C1 segment of cervical spinal cord (tissue), 14 donors: ENCODE measurements at places on chromosomes 1 and 21.

DNA sequence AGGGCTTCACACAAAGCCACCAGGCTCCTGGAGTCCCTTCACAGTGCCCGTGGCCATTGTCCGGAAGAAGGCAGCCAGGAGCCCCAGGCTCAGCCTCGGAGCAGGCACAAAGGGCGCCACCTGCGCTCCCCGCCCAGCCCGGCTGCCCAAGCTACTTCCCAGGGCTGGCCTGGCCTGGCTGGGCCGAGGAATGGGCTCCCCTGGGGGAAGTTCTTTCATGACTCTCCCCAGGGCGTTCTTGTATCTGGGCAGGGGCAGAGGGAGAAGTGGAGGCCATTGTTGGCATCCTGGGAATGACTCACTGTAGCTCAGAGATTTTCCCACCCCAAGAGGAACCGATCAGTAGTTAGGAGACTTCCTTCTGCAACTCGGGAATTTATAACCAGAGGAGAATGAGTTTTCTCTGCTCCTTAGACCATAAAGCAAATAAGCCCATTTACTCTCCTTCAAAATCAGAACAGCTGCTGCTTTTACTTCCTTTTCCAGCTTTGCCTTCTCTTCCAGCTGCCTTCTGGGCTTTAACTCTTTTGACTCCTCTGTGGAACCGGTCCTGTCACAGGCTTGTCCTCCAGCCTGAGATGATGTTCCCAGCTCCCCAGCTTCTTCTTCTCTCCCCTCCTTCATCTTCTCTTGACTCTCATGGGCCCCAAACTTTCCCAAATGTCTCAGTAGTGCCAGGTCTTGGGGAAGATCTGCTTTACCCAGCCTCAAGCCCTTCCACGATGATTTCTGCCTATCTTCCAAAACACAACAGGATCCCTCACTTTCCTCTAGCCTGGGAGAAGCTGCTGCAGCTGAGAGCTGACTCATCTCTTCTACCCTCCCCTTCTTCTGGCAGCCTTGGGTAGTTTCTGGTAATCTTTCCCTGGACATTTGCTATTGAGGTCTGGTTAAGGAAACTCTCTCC lies 118.7 kb upstream of the CD34 start:
- no peak for DNase-seq

GRCh38 chr1:156551066-156551643 lies 21.2 kb downstream of the IQGAP3 start:
- DNase-seq: no peak

DNA sequence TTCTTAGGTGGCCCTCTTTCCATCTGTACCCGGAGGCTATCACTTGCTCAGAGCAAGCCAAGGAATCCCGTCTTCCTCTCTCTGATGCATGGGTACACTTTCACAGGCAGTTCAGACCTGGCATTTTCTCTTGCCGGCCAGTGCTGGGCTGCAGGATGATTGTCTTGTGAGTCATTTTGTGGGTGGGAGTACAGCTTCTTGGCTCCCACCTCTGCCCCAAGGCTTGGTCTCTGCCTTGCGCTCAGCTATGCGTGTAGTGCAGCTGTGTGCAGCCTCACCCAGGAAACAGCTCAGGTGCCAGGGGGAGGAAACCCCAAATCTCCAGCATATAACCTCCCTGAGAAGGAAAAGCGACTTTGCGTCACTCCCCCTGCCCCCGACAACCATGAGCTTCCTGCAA lies 3.9 kb upstream of the AJAP1 start:
- no peak for DNase-seq

GRCh38 chr1:111199881-111200801 lies at the start of gene DENND2D:
TSS of gene DENND2D (minus strand) at chr1:111200646. CDS start at chr1:111200459, 187 bp downstream.
- peak; percentile 12 for DNase-seq

DNA sequence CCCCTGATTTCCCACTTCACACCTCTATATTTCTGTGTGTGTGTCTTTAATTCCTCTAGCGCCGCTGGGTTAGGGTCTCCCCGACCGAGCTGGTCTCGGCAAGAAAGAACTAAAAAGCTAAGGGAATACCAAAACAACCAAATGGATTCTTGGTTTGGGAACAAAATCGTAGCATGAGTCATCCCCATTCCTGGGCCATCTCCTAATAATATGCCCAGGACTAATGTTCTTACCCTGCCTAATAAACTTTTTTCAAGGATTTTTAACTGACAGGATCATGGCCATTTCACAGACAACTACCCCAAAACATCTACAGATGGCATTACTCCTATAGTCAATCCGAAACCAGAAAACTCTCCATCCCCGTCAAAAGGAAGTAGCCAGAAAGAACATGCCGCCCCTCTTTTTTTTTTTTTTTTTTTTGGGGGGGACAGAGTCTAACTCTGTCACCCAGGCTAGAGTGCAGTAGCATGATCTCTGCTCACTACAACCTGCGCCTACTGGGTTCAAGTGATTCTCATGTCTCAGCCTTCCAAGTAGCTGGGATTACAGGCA lies 4.1 kb upstream of the HPDL start:
- DNase-seq: no peak
